Right ventricle myocardium superior (tissue), 1 donor: ENCODE measurements at places on chromosomes 6 and 20. TPM values are rescaled to one million over a fixed set of nuclear protein-coding genes. Genes with fewer than 3 reads are reported as not detected.

- no peak for DNase-seq
These were observed 282.7 kb downstream of the TBC1D7 start for GRCh38 chr6:13045676-13046075.

DNA sequence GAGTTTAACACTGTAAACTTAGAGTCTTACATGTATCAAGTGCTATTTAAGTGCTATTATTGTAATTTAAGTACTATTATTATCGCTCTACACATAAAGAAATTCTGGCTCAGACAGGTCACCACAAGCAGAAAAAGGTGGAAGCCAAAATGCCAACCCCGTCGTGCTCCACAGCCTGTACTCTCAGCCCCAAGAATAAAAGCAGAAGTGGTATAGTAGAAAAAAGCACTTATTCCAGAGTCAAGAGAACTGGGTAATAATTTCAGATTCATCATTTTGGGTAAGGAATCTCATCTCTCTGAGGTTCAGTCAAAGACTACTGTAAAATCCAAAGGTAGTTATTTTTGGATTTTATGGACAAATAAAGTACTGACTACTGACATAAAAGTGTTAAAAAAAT, 943 bp downstream of the ZUP1 start:
- DNase-seq, result no peak

Gene FAM162B
- 3.7 TPM for total RNA-seq

DNA sequence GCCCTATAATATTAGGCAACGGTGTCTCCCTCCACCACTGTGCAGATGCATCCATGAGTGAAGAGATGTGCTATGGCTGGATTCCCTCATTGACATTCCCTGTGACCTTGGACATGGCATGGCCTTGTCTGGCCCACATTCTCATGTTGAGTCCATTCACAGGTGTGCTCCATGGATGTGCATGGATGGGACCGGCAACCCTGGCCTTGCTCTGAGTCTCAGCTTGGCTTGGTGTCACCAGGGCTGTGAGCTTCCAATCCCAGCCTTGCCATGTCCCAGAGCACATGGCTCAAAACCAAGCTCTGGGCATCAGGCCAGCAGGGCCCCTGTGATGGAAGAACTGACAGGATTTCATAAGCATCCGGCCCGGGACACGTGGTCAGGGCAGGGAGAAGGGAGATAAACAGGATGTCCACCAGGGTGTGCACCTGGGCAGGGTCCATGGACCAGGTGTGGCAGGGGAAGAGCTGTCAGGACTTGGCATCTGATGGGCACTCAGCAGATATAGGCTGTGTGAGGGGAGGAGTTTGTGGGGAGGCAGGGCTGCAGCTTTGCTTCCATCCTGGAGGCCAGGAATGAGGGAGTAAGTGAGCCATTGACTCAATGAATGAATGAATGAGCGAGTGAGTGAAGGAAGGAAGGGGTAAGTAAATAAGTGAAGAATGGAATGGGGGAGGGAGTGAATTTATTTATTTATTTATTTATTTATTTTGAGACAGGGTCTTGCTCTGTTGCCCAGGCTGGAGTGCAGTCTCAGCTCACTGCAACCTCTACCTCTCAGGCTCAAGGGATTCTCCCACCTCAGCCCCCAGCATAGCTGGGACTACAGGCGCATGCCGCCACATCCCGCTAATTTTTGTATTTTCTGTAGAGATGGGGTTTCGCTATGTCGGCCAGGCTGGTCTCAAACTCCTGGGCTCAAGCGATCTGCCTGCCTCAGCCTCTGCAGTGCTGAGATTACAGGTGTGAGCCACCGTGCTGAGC, 15.7 kb downstream of the NRSN2 start:
- peak; percentile 92 for DNase-seq

Gene HLA-DOB
- not detected for total RNA-seq

Gene HTR1E
- total RNA-seq, result not detected

Gene CLIC5
- total RNA-seq, result 279 TPM

Gene SULF2
- total RNA-seq, result 32.0 TPM

GRCh38 chr6:44399991-44400390, 12.5 kb downstream of the CDC5L start:
- no peak for DNase-seq

DNA sequence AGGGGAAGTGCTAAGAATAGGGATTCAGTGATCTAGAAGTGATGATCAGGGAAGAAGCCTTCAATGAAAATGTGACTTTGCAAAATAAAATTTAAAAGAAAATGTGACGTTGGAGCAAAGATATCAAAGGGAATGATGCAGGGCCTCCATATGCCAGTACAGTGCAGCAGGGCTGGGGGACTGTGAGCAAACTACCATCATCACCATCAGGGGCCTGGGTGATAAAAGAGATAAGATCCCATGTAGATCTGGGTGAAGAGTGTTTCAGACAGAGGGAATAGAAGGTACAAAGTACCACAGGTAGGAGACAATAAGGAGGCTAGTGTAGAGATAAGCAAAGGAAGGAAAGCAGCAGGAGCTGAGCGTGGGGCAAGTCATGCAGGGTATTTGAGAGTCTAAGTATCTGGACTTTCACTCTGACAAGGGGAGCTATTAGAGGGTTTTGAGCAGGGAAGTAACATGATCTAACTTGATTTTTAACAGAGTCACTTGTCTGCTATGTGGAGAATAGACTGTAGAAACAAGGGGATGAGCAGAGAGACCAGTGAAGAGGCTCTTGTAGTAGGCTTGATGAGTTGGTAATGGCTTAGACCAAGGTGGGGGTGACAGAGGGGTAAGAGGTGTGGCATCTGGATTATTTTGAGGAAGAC, 295.6 kb downstream of the ZFAND3 start:
- no peak for DNase-seq

Gene SH3BGRL2
- 5.9 TPM for total RNA-seq

- no peak for DNase-seq
These were observed 67.2 kb upstream of the TNFRSF21 start for GRCh38 chr6:47376930-47377329.

DNA sequence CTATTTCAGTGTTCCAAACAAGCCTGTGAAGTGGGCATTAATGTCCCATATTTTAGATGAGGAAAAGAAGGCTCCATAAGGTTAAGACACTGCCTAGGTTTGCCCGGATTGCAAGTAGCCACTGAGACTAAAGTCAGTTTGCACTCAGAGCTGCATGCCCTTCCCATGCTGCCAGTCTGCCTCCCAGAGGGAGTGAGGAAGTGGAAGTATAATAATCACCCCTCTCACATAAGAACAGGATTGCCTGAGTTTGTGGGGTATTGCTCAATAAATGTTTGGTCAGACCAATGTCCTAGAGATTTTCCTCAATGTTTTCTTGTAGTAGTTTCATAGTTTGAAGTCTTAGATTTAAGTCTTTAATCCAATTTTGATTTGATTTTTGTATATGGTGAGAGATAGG, 43.9 kb upstream of the CLIC5 start:
- DNase-seq, result no peak

GRCh38 chr6:90739339-90739738, 152.5 kb upstream of the MAP3K7 start:
- no peak for DNase-seq

GRCh38 chr6:118708744-118709143, 57.4 kb upstream of the CEP85L start:
- DNase-seq, result no peak

GRCh38 chr20:4821590-4821989, 99.9 kb downstream of the PRND start:
- no peak for DNase-seq

Gene CD164
- 102 TPM for total RNA-seq

GRCh38 chr6:13248584-13248985, 79.8 kb downstream of the TBC1D7 start:
- DNase-seq, result no peak

DNA sequence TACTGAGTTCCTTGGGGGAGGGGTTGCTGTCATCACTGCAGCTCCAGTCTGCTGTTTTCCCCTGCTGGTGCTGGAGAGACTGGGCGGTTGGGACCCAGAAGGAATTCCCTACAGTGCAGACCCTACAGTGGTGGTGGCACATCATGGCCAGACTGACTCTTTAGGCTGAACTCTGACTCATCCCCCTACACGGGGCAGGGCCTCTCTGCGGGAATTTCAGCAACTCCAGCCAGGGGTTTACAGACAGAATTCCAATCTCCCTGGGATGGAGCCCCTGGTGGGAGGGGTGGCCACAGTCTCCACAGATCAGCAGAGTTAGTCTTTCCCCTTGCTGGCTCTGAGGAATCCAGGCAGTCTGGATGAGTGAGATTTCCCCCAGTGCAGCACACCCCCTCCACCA, 46.9 kb upstream of the MAPK13 start:
- no peak for DNase-seq

Gene MLN
- total RNA-seq, result not detected

GRCh38 chr6:89414215-89414614, 2.1 kb upstream of the RRAGD start:
- no peak for DNase-seq

DNA sequence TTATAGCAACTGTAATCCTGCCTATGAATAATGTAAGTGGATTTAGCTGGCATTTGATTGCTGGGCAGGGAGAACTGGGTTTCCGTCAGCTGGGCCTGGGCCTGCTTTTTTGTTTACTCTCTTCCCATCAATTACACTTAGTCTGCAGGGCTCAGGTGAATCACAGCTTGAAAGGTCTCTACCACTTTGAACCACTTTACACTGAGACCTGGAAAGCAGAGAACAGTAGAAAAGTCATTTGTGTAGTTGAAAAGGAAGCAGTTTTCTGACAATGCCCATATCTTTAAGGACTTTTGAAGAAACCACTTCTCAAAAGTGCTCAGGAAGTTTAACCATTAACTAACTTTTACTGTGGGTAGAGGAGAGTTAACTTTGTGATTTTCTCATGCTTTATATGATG, 315.4 kb upstream of the SASH1 start:
- DNase-seq, result no peak

Gene TFAP2A
- total RNA-seq, result 0.51 TPM
